ENCODE measurements at places on chromosomes 1 and 21.

DNA sequence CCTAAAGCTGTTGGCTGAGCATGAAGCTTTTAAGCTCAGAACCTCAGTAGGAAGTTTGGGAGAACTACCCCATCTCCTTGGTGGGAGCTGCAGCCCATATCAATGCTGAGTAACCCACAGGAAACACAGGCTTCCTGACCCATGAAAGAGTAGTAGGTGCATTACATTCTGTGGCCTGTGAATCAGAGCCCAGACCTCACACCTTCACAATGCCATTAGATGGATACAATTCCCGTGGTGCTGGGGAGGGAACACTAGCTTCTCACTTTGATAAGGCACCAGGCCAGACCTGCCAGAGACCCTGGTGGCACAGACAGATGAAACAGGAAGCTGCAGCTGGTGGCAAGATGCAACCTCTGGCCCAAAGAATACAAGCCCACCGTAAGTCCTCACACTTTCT is 308.8 kb downstream of the NPHP4 start:
- no peak for DNase-seq

GRCh38 chr1:147214842-147215539 is 10.1 kb downstream of the FMO5 start:
- DNase-seq, result no peak

- DNase-seq, result no peak
Measured at GRCh38 chr1:32151319-32151787, 28.1 kb upstream of the TXLNA start.

- DNase-seq, result no peak
Measured at GRCh38 chr1:89309828-89310227, 37.2 kb upstream of the GBP5 start.

DNA sequence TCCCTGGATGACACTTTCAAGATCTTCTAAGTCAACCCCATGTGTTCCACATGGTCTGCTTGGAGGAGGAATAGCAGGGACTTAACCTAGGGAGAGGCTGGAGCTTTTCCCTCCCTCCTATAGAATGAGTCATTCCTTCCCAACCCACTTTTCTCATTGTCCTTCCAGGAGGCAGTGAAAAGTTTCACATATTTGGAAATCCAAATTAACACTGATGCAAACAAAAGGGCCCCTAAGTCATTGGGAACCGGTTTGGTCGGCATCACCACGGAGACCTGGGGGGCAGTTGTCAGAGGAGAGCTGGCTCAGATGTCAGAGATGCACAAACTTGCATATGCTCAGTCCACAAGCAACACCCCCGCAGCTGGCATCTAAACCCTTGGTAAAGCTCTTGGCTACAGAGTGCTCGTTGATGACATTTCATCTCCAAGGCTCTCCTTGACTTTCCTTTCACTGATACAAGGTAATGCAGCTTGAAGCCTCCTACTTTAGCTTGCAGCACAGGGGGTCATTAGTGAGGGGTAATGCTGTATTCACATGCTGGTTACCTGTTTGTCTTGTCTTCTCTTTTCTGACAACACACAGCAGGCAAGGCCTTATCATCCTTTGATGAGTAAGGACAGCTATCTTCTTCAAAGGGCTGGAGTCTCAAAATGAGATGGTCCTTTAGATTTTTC is 12.3 kb upstream of the LRRC8D start:
- DNase-seq, result no peak

GRCh38 chr1:150564051-150564991 is 15.1 kb downstream of the MCL1 start:
- no peak for DNase-seq

DNA sequence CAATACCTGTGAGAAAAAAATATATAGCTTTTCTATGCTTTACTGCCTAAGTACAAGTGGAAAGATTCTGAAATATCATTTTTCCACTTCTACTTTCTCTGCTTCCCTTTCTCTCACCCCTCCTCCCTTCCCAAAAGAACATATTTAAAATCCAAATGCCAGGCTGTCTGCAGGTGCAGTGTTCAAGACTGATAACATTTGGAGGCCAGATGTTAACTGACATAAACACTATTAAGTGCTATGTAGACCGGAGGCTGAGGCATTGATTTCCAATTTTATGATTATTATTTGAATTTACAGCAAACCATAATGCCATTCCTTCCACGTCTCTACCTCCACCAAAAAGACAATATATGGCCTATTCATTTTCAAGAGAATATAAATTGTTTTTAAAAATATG is 296.9 kb upstream of the SGIP1 start:
- no peak for DNase-seq

- no peak for DNase-seq
Measured at GRCh38 chr1:2781627-2782026, 19.9 kb downstream of the TTC34 start.

DNA sequence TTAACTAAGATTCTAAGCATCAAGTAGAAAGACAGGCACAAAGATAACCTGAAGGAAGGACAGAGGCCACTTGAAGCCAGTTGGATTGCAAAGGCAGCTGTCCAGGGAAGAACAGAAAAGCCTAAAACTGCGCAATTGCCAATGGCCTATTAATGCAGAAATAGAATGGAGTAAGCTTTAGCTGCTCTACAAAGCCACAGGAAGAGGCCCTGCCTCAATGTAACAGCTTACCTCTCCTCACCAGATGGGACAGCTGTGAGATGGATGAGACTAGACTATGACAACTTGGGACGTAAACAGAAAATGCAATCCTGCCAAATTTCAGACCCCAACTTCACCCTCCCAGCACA is 176.5 kb downstream of the EIF4G3 start:
- DNase-seq, result no peak

GRCh38 chr1:166127003-166127402 is 39.8 kb downstream of the FAM78B start:
- no peak for DNase-seq

- no peak for DNase-seq
Measured at GRCh38 chr1:208135354-208135753, 108.8 kb downstream of the PLXNA2 start.

DNA sequence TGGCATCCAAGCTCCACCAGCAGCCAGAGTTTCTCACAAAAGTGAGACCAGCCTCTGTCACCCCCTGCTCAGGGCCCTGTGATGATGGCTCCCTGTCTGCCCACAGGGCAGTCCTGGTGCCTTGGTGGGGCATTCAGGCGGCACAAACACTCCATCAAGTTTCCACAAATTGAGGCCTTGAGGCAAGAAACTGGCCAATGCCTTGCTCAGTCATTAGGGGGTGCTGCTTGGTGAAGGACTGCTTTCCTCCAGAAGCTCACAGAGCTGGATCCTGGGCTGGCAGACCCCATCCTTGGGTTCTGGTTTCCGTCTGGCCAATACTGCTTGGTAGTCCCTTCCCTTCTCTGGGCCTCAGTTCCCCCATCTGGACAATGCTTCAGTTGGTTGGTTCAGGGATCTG is 12.5 kb upstream of the AHDC1 start:
- no peak for DNase-seq

DNA sequence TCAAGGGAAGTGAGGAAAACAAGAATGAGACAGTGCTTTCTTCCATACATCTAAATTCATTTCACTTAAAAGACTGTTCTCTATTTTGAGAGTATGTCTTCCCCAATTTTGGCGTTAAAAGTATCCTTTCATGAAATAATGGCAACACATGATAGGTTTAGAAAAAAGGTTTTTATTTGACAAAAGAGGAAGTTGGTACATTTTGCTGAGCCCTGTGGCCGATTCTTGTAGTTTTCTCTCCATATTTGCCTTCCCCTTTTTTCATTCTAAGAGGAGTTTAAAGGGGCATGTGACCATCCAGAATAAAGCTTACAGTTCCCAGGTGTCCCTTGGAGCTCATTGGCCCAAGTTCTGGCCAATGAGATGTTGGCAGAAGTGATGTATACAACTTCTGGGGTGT is 140.4 kb upstream of the KCNE2 start:
- DNase-seq, result no peak

GRCh38 chr1:58013237-58013636 is 533.3 kb downstream of the OMA1 start:
- DNase-seq, result no peak

- no peak for DNase-seq
Measured at GRCh38 chr1:75641325-75641724, 30.4 kb upstream of the SLC44A5 start.

DNA sequence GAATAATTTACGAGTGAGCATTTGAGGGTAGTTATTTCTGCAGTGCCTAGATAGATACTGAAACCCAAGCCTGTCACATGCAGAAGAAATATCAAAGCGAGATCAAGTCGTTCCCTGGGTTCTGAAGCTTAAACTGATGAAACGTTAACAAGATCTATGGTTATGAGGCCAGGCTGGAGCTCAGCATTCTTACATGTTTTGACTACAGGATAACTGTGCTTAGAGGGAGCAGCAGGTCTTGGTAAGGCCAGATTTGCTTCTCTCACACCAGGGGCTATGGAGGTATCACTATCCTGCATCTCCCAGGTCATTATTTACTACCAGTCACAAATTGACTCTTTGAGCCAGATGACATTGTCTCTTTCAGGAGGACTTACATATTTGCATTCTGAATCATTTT is 1401.4 kb upstream of the PRMT6 start:
- DNase-seq, result no peak

DNA sequence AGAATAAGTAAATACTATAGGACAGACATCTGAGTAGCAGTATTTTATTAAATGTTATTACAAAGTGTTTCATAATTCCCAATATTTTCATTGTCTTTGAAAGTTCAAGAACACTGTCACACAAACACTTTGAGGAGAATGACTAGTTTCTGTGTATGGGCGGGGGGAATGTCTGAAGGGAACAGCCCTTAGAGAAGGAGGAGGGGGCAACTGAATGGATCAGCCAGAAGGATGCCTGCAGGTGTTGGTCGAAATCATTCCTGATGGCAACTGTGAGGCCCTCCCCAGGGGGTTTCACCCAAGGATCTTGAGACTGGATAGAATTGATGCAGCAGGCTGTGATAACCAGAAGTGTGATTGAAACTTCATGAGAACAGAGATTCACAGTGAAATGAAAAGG is 223.2 kb upstream of the C1orf87 start:
- no peak for DNase-seq

DNA sequence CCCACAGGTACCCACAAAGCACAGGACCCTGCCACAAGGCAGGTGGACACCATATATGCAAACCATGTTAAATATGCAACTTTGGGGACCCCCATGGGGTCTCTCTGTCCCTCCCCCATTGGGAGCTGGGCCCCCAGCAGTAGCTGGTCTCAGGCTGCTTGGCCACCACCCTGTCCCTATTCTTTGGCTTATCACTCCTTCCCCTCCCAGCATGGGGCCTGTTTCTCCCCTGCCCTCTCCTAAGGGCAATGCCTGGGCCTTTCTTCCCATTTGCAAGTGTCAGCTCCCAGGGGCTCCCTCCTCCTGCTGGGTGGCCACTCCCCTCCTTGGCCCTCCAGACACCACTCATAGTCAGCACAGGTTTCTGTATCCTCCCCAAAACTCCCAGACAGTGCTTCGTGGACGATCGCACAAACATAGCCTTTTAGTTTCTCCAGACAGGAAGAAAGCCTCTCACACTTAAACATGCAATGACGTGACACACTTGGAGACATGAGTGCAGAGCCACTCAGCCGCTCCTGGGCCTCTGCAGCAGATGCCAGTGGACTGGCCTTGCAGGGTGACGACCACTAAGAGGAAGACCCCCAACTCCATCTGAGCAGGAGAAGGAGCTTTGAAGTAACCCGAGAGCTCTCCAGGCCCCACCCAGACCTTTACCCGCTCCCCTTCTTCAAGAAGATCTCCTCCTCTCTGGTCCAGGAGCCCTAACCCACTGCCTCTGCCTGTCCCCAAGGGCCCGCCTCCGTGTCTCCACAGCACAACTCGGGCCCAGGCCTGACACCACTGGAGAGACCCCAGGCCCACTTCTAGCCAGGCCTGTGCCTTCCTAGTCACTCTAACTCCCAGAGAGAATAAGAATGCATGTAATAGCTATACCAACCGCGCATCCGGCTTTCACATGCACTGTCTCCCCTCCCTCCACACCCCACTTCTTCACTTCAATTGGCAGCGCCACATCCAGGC is 22.9 kb downstream of the CITED4 start:
- no peak for DNase-seq

- no peak for DNase-seq
Measured at GRCh38 chr1:34052565-34052964, 112.5 kb downstream of the CSMD2 start.

GRCh38 chr1:108560874-108561459 is 1.1 kb downstream of the EEIG2 start:
- peak; percentile 9 for DNase-seq

DNA sequence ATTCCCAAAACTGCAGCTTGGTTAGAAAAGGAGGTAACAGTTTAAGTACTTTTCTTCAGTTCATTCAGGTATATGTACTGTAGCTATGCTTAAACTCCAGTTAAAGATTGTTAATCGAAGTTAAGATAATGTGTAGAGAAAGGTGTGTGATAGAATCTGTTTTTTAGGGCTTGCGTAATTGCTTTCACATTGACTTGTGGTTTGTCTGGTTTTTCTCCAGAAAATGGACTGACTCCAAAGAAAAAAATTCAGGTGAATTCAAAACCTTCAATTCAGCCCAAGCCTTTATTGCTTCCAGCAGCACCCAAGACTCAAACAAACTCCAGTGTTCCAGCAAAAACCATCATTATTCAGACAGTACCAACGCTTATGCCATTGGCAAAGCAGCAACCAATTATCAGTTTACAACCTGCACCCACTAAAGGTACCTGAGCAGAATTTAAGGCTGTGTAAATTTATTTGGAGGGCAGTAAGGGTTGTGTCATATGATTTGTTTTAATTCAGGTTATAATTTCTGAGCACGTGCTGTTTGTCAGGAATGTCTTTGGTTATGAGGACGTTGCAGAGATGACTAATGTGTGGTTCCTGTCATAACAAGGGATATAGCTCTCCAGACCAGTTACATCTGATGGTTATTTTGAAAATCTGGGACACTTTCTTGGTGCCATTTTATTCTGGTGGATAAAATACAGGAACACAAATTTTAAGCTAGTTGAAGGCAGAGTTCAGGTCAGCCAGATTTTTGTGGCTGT is 26.0 kb downstream of the ATF6 start:
- DNase-seq, result no peak

- no peak for DNase-seq
Measured at GRCh38 chr1:164765557-164765956, 206.6 kb downstream of the PBX1 start.

- DNase-seq, result no peak
Measured at GRCh38 chr1:153921080-153921802, 1.5 kb downstream of the GATAD2B start.

GRCh38 chr1:101918277-101918676 is 78.4 kb downstream of the OLFM3 start:
- no peak for DNase-seq

GRCh38 chr1:3366126-3367051 is 88.1 kb upstream of the ARHGEF16 start:
- DNase-seq, result no peak

GRCh38 chr1:98129491-98129890 is 208.7 kb upstream of the DPYD start:
- no peak for DNase-seq

- DNase-seq, result no peak
Measured at GRCh38 chr1:202172015-202172355, 11.6 kb upstream of the PTPN7 start.
